GM23248 (cell line): ENCODE measurements at places on chromosomes 5 and 9.

- peak; percentile 95 for DNase-seq
These were observed 32.9 kb downstream of the PRRX2 start for GRCh38 chr9:129698254-129698757.

- peak; percentile 17 for DNase-seq
These were observed 1.8 kb downstream of the FEM1C start for GRCh38 chr5:115542651-115543364.

DNA sequence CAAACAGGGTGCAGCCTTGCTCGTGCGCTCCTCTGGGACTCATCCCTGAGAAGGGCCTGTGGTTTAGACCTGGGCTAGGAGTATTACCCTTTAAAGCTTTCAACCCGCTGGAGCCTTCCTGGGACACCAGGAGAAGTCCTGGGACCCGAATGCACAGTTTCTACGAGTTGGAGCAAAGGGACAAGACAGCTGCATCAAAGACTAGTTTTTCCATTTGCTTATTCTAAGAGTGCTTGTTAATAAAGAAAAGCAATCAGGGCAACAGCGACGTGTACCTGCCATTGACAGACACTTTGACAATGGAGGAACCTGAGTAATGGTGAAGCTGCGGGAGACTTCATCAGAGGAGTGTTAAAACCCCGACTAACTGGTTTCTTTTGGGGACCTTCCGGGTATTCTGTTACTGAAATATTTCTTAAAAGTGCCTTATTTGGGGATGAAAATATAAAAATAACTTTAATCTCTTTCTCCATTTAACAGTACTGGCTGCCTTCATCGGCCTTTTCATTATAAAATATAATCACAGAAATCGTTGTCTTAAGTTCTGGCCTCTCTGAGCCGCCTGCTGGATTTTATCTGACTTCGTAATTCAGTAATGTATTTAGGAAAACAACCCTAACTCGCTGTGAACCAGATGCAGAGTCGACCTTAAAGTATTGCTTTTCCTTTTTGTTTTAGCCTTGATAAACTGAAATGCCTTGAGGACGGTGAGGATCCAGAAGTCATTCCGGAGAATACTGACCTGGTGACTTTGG is 732 bp downstream of the SNAPC3 start:
- DNase-seq: peak; percentile 77

DNA sequence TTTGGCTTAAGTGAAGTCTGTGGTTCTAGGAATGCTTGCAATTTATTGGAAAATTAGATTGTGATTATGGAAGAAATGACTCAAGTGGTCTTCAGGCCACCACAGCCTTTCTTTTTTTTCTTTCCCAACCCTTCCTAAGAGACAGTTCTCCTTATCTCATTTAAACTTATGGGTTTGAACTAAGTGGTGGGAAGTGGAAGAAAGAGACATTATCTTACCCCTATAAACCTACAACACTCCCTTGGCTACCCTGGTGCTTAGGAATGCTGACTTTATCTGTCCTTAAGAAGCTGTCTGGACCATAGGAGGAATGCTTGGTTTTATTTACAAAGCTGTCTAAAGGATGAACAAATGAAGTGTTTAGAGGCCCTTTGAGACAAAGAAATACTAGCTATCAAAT is 5.1 kb upstream of the ERAP1 start:
- DNase-seq: no peak

DNA sequence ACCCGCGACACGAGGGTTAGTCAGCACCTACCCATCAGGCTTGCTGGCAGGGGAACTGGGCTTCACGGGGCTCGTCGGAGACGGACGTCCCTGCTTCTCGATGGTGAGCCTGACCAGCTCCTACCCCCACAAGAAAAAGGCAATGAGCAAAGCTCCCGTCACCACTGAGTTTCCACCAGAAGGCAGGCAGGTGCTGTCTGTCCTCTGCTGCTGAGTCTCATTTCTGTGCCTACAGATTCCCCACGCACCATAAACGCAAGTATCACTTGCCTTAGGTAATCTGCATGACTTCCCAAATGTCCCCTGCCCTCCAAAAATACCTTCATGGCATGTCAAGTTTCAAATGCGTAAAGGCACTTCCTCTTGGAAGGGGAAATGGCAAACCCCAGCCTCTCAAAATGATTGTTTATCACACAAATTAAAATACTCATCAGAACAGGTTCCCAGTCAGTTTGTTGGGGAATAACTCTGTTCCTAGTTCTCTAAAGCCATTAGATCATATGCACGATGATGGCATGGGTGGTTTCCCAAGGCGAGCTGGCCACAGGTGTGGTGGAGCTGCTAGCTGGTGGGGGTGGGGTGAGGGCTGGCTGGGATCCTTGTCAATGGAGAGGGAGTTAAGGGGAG is 85.0 kb downstream of the PRRT1B start:
- DNase-seq: no peak

DNA sequence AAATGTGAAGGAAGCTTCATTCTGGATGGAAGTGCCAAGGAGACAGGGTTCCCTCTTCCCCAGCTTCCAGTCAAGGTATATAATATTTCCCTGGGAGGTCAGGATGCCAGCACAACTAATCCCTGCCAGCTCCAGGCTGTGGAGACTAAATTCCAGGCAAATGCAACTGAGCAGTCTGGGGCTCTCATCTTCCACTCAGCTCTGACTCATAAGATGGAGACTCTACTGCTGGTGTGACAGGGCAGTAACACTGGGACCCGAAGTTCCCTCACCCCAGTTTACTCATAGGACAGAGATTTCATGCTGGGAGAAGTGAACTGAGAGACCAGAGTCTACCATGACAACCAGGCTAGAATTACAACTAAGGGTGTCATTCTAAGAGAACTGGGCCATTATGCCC is 235.4 kb downstream of the FSTL4 start:
- peak; percentile 14 for DNase-seq

GRCh38 chr9:127567035-127567729 is 44.9 kb upstream of the STXBP1 start:
- peak; percentile 70 for DNase-seq

DNA sequence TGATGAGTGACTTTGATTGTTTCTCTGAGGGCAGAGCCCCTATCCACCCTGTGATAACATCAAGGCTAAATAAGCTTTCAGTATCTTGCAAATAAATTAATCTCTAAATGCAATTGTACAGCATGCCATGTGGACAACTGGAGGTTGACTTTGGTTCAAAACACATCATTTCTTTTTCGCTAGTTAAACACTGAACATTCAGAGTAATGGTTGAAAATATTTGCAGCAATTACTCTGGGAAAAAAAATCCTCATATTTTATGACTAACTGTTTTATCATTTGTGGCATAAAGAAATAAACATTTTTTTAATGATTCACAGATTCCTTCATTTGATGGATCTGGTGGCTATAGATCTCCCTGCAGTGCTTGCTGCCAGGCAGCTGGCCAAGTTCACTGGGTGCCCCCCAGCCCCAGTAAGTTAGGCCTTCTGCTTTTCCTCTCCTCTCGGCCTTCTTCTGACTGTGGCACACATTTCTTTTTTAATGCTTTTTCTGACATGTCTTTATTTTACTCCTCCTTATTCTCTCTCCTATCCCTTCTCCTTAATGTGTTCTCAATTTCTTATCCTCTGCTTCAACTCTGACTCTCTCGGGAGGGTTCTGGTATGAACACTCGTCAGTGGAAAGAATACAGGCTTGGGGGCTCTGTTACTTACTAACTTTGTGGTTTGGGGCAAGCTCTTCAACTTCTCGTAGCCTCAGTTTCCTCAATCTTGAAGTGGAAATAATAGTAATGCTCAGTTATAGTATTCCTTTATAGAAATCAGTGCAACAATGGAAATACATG is 69.6 kb downstream of the ADAMTSL1 start:
- DNase-seq: peak; percentile 81
